Occipital lobe (tissue), 3 donors: ENCODE measurements at places on chromosomes 16 and 17. TPM values are rescaled to one million over a fixed set of nuclear protein-coding genes. Genes with fewer than 3 reads are reported as not detected.

DNA sequence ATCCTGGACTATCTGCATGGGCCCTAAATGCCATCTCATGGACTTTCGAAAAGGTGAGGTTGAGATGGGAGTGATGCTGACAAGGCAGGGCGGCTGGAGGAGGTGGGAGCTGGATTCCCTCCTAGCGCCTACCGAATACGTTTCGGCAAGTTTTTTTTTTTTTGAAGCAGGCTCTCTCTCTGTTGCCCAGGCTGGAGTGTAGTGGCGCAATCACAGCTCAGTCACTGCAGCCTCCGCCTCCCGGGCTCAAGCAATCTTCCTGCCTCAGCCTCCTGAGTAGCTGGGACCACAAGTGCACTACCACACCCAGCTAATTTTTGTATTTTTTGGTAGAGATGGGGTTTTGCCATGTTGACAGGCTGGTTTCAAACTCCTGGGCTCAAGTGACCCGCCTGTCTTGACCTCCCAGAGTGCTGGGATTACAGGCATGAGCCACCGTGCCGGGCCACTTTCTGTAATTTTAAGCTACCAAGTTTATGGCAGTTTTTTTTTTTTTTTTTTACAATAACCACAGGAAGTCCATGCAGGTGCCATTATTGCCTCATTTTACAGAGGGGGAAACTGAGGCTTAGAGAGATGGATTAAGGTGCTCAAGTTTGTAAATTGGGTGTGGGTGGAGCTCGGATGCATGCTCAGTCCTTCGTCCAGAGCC lies 246.4 kb downstream of the PRKCA start:
- DNase-seq, result no peak

- DNase-seq, result no peak
These were observed 13.0 kb downstream of the PITPNC1 start for GRCh38 chr17:67390006-67390645.

KRTAP2-2 gene
- total RNA-seq, result not detected

GRCh38 chr17:59266745-59267144 lies 46.4 kb downstream of the GDPD1 start:
- DNase-seq, result no peak

- no peak for DNase-seq
These were observed 17.8 kb downstream of the GJC1 start for GRCh38 chr17:44812263-44812662.

TP53TG3C gene
- not detected for total RNA-seq

SLC13A2 gene
- total RNA-seq, result not detected

KLHL10 gene
- total RNA-seq, result not detected

SSTR5 gene
- 0.16 TPM for total RNA-seq
